NCI-H1105 treated with DMSO at 0.1 percent for 48 hours (cell line): ENCODE measurements at places on chromosomes 13 and 19.

- peak; percentile 96 for DNase-seq
Measured at GRCh38 chr19:19732579-19733501, at the start of gene ZNF14. Gene ZNF14 (minus strand): TSS chr19:19733112. CDS start chr19:19732958, 154 bp downstream.

- no peak for DNase-seq
Measured at GRCh38 chr19:16612636-16613035, 15.4 kb downstream of the MED26 start.

DNA sequence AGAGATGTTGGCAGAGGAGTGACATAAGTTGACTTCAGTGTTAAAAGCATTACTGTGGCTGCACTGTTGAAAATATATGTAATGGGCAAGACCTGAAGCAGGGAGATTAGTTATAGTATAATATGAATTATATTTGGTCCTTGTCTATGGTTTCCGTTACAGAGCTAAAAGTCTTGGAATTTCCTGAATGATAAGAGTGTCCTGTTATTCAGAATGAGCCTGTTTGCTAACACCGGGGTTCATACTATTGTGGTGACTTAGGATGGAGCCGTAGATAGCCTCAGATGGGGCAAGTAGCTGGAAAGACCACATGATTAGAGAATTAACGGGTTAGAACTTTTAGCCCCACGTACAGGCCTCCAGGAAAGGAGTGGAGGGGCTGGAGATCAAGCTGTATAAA, 5.7 kb downstream of the USPL1 start:
- DNase-seq, result no peak

DNA sequence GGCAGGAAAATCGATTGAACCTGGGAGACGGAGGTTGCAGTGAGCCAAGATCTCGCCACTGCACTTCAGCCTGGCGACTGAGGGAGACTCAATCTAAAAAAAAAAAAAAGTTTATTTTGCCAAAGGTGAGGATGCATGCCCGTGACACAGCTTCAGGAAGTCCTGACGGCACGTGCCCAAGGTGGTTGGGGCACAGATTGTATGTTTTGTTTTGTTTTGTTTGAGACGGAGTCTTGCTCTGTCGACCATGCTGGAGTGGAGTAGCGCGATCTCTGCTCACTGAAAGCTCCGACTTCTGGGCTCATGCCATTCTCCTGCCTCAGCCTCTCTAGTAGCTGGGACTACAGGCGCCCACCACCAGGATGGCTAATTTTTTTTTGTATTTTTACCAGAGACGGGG, 3.3 kb upstream of the ZNF552 start:
- DNase-seq, result no peak

GRCh38 chr13:33353210-33353609, 67.7 kb upstream of the STARD13 start:
- DNase-seq, result no peak

DNA sequence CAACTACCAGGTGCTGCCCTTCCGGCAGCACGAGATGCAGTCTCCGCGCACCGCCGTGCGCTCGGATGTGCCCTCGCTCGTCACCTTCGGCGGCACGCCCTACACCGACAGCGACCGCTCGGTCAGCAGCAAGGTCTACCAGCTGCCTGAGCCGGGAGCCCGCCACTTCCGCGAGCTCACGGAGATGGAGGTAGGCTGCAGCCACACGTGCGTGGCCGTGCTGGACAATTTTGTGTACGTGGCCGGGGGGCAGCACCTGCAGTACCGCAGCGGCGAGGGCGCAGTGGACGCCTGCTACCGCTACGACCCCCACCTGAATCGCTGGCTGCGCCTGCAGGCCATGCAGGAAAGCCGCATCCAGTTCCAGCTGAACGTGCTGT, 15.2 kb upstream of the CRTC1 start:
- no peak for DNase-seq

- no peak for DNase-seq
Measured at GRCh38 chr13:24851546-24851945, 87.6 kb downstream of the RNF17 start.

- no peak for DNase-seq
Measured at GRCh38 chr19:51551673-51552432, 19.2 kb upstream of the ZNF175 start.

GRCh38 chr19:24000656-24001055, 86.0 kb downstream of the ZNF726 start:
- DNase-seq, result no peak

DNA sequence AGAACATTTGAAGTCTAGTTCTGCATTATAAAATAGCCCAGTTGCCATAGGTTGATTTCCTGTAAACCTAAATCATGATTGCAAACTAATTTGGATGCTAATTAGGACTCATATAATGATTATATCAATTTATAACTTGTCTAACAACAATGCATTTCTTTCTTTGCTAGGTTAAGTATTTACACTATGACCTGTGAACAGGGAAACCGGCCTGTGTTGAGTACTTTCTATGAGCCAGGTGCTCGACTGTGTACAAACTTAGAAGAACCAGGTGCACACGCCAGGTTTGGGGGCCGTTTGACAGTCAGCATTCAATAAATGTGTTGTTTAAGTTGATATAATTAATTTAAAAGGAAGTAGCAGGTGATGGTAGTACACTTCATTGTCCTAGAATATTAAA, 203.1 kb downstream of the TM9SF2 start:
- DNase-seq, result peak; percentile 53

DNA sequence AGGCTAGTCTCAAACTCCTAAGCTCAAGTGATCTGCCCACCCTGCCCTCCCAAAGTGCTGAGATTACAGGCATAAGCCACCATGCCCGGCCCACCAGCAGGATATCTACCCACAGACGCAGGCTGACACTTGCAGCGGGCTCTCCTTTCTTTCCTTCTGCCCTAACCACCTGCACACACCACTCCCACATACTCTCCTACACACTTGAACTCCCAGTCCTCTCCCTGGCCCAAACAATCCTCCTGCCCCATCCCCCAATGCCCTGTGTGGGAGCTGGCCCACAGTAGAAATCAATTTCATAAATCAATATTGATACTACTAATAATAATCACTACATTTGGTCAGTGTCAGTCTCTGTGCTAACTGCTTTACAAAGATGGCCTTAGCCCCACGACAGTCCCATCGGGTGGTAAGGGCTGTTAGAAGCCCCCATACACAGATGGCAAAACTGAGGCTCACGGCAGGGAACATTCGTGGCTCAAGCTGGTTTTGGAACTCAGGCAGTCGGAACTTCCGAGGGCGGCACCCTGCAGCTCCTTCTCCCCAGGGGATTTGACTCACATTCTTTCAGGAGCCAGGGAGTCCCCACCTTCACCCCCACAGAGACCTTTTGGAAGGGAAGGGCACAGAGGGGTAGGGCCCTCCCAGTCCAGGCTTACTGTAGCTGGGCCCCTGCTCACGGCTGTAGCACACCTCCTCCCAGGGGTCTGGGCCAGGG, 3.4 kb upstream of the DPF1 start:
- no peak for DNase-seq

DNA sequence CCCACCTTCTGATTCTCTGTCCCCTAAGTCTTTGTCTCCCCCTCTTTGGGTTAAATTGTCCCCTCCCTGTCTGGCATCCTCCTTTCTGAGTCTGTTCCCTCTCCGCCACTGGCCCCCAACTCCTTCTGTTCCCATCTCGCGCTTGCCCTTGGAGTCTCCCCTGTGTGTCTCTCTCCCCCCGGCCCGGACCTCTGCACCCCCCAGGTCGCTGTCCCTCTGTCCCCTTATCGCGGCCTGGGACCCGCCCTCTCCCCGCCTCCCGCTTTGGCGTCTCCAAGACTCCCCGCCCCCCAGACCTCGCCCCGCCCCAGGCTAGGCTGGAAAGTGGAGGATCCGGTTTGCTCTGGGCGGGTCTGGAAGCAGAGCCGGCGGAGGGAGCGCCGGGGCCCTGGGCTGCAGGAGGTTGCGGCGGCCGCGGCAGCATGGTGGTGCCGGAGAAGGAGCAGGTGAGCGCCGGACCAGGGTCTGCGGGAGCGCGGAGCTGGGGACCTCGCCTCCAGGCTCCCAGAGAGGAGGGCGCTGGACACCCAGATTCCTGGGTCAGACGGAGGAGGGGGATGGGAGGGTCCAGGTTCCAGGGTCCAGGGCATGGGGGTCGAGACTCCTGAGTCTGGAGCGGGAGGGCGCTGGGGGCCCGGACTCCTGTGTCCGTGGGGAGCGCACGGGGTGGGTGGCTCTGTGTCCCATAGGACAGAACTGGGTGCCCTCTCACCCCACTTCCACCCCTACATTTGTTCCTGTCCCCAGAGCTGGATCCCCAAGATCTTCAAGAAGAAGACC, at the start of gene TRPM4:
TSS of gene TRPM4 (plus strand) at position 348 of the 780 bp plus-strand sequence. CDS start at position 423, 75 bp downstream.
- peak; percentile 77 for DNase-seq

GRCh38 chr13:107361666-107362065, 793.7 kb upstream of the ARGLU1 start:
- no peak for DNase-seq

DNA sequence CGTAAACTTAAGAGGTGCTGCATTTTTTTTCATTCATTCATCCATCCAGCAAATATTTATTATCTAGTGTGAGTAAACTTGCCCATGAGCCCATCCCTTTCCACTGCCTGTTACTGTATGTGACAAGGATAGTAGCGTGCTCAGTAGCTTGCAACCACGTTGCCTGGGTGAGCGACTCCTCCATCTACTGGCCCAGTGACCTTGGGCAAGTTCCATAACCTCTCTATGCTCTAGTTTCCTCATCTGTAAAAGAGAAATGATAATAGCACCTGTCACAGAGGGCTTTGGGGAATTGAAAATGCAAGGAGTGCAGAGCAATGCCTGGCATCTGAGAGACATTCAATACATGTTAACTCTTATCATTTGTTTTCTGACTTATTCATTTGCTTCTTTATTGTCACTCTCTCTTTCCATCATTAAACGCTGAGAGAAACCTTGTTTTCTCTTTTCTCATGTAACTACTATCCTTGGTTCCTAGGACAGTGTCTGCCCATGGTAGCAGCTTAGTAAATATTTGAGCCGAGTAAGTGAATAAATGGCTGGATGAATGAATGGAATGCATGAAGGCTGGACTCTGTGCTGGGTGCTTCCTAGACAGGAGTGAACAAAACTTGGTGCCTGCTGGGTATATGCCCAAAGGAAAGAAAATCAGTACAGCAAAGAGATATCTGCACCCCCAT, 19.9 kb downstream of the LRCH1 start:
- no peak for DNase-seq

DNA sequence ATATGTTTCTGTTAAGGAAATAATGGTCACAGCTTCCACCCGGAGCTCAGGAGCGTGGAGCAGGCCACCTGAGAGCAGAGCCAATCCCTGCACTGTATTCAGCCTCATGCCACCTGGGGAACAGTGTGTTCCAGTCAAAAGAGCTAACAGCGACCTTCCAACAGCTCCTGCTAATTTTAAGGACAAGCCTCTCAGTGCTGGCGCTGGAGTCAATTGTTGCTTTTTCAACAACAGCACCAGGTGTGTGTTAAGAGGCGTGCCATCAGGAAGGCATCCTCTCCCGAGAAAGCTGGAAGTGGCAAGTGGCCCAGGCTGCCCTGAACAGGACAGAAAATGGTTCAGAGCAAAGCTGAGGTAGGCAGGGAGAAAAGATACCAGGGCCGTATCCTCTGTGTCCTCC, 102.0 kb downstream of the CACNA1A start:
- DNase-seq, result peak; percentile 9

DNA sequence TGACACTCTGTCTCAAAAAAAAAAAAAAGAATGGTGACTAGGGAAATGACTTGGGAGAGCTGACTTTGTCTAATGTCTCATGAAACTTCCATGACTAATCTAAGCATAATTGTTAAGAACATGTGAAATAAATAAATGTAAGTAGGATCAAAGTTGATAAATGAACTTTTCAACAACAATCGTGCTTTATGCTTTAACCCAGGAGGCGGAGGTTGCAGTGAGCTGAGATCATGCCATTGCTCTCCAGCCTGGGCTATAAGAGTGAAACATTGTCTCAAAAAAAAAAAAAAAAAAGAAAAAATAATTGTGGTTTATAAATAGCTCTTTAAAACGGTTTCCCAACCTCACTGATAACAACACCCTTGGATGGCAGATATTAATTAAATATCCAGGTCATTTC, 12.9 kb upstream of the AKT2 start:
- no peak for DNase-seq

DNA sequence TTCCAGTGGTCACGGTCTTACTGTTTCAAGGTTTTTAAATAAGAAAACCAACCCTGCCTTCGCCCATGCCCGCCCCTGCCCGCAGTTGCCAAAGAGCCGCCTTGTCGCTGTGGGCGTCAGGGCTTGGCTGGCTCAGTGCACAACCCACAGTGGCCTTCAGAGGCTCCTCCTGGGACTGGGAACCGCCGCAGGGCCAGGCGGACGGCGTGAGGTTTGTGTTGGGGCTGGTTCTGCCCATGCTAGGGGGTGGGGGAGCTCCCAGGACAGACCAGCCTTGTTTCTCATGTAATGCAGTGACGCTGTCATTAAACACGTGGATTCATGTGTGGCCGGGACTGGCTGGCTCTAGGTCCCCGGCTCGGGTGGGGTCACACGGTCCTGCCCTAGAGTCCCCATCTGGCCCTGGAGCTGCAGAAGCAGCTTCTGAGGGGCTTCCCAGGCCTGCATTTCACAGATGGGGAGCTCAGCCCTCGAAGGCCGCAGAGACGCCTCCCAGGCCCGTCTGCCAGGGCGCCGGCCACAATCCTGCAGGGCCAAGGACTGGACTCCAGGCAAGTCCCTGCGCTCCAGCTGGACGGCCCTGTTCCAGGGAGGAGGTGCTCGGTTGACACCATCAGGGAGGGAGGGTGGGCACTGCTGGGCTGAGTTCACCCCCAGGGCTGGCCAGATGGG, 2.4 kb upstream of the TEKTIP1 start:
- DNase-seq, result no peak

DNA sequence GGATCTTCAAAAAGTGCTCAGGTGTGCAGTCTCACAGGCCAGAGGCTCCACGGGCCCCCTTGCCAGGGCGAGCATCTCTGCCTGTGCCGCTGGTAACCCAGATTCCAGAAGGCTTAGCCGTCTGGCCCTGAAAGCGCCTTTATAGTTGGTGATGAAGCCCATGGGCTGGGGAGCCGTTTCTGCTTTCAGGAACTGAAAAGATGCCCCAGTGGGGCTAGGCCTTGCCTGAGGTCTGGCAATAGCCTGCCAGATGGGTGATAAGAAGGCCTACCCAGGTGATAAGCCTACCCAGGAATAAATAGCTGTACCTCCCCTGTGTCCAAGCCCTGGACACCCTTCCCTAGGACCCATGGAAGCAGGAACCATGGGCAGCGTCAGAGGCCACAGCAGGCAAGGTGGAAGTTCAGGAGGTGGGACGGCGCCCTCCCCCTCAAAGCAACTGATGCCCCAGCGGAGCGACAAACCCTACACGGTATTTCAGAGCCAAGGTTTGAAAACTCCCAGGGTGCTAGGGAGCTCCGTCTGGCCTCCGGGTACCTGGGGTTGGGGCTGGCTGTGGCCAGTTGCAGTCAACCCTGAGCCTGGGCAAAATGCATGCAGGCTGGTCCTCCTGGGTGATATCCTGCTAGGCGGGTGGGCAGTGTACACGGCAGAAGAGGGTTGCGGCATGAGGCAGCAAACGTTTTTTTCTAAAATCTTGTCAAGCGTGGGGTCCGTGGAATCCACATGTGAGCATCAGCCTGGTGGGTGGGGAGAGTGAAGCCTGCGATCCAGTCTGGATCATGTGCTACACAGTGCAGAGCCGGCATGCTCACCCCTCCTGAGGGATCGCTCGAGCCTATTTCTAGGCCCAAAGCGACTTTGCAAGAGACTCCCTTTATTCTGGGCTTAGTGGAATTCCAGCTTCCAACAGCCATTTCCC, 45.3 kb downstream of the ACTN4 start:
- no peak for DNase-seq
